ENCODE measurements at places on chromosomes 7 and 10.

DNA sequence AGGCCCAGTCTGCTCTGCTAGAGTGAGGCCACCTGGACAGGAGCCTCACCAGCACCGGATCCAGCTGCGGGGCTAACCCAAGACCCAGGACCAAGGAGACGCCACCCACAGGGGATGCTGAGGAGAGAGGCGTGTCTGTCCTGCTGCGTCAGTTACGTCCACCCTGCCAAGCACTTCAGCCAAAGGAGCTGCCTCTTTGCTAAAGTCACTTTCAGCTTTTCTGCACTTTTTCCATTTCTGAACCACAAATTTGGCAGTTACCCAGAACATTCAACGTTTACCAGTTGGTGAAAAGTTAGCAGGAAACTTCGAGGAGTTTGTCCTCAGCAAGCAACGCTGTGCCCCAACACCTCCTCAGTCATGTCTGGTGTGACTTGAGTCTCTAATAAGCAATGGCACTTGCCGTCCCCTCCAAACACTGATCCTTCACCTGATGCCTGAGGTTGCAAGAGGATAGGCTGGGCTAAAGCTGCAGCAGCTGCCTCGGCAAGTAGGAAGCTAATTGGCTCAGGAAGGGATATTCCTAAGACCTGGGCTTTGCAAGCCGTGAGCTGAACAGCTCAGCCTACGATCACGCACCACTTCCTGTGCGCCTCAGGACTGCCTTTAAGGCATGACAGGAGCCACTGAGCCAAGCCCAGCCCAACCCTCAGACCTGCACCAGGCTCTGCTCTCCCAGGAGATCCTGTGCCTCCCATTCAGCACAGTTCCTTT lies 40.1 kb downstream of the KCNH2 start:
- peak; percentile 35 for DNase-seq

DNA sequence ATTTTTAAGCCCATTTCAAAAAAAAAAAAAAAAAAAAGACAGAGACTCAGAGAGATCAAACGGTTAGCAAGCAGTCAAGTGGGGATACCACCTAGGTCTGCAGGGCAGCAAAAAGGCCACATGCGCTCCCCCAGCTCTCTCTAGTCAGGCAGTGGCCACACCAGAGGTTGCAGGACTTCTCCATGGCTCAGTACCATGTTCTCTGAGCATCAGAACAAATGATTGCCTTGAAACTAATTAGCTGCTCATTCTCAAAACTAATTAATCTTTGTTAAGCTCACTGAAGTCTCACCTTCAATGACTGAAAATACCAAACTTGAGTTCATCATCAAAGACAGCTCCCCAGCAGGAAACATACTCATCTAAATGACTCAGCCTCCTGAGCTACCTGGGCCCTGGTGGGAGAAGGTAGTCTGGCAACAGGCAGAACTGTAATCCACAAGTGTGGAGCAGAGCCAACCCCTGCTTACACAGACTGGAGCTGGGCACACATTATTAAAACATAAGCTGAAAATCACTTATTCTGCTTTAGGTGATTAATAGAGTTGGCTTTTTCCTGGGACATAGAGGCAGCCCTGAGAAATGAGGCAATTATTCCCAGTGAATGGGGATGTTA lies 319.6 kb downstream of the GRID1 start:
- DNase-seq: no peak

DNA sequence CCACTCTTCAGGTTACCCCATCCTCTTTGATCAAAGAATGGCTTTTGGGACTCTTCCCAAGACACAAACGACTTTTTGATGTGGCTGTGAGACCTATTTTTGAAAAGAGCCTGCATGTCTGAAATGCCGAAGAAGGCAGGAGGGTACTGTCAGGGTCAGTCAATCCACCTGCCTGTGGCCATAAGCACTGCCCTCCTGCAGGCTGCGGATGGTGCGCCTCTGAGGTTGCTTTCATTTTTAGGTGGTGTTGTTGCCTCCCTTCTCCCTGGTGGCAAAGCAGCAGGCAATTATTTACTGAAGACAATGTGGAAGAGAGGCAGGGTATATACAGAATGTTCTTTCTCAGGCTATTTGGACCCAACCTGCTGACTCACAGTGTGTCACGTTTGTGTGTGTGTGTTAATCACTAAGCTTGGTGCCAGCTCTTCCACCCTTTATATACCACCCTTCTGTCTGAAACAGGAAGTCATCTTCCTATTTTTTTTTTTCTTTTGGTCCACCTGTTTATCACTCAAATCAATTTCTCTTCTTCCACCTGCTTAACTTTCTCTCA lies 1421.2 kb upstream of the CELF2 start:
- DNase-seq: no peak

DNA sequence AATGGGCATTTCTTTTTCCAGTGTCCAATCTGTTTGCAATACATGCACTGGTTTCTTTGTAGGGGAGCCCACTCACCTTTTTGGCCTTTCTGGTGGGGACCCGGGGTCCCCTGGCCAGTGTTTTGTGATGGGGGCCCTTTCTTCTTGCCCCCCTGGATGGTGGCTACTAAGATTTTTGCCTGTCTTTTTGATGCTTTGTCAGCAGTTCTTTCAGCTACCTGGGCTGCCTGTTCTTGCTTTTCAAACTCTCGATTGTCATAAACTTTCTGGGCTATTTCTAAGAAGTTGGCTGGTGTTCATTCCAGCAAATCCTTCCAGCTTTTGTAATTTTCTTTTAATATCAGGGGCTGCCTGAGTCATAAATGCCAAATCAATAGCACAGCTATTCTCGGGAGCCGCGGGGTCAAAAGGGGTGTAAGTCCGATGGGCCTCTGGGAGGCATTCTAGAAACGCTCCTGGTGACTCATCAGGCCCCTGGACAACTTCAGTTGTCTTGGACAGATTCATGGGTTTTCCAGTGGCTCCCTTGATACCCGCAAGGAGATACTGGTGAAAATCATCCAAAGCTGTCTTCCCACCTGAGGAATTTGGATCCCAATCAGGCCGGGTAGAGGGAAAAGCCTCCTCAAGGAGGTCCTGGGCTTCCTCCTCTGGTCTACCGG lies 79.0 kb downstream of the PRR15 start:
- no peak for DNase-seq

DNA sequence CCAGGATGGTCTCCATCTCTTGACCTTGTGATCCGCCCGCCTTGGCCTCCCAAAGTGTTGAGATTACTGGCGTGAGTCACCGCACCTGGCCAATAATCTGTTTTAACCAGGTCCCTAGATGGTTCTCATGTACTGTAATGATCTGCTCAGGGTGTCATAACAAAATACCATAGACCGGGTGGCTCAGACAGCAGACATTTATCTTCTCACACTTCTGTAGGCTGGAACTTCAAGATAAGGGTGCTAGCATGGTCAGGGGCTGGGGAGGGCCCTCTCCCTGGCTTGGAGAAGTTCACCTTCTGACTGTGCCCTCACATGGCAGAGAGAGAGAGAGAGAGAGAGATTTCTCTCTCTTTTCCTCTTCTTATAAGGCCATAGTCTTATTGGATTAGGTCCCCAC lies 279.4 kb upstream of the LYZL1 start:
- no peak for DNase-seq

- DNase-seq: no peak
Observed at GRCh38 chr7:105878746-105879605, 2.6 kb upstream of the ATXN7L1 start.

DNA sequence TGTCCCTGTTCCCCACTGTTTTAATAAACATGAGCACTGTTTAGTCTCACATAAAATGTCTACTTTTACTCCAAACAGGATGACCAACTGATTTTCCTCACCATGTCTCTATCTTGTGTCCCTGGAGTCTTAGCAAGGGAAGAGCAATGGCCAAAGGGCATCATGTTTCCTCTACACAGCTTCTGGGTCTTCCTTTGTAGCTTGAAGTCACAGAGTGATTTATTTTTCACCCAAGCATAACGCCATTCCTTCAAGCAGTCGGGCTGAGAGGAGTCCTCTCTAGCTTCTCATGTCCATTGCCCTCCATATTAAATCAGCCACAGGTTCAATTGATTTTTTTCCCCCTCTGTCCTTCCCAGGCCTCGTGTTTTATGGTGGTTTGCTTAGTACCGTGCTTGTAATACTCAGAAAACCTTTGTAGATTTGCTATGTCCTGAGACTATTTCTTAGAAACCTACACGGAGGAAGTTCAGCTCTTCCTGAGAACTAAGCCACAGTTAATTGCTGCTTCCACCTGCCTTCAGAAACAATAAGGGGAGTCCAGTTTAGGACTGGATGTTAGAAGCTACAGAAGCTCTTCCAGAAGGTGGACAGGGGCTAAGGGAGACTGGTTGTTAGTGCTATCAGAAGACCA lies 178.8 kb downstream of the CREB5 start:
- no peak for DNase-seq

DNA sequence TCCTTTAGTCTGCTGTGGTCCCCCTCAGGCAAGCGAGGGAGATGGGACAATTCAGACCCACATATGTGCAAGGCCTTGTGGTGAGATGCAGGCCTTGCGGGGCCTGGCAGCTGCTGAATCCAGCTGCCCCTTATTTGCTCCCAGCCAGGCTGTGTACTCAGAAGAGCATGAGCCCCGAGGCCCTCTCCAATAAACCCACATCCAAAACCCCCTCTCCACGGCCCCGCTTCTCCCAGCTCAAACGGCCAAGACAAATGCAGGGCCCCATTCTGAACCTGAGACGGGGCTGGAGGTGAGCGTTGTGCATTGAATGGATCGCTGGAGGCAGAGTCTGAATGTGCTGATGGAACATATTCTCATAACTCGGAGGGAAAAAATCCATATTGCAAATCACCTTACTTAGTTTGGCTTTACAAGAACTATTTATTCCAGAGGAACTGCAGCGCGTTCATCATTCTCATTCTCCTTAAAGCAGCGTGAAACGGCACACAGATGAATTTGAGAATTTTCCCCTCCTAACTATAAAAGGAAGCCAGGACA lies 169.2 kb upstream of the LYZL2 start:
- no peak for DNase-seq

DNA sequence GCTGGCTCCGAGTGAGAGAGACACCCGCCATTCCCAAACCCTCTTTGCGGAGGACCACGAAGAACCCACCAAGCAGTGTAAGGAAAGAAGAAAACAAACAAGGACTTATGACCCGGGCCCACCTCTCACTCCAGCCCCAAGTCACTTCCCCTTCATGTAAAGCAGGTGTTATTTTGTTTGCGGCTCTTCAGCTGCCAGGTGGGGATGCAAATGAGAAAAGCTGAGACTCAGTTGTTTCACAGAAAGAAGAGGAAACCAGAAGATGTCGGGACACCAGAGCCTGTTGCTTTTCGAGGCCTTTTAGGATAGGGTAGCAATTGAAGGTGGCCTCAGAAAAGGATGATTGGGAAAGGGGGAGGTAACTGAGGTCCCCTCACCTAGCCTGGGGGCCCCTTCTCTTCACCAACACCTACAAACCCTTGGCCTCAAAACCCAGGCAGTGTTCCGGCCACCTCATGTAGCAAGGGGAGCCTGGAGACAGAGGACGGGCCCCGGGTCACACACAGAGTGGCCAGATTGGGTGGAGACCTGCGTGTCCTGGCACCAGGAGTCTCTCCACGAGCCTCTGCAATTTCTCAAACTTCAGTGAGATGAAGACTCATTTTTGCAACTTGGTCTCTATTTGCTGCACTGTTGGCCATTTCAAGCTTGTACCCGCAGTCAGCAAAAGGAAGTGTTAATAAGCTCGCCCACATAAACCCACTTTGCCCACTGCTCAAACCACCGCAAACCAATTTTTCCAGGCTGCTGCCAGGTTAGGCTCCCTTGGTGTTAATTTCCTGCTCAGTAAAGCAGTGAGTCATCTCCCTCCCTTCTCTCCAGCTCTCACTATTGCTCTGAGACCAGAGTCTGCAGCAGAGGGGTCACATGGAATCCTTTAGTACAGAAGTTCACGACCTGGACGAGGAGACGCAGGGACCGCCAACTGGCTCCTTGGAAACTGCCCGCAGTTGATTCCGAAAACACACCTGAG lies 45.5 kb downstream of the AOC1 start:
- DNase-seq: peak; percentile 48

GRCh38 chr10:62627983-62628382 lies 176.5 kb upstream of the ADO start:
- DNase-seq: no peak

DNA sequence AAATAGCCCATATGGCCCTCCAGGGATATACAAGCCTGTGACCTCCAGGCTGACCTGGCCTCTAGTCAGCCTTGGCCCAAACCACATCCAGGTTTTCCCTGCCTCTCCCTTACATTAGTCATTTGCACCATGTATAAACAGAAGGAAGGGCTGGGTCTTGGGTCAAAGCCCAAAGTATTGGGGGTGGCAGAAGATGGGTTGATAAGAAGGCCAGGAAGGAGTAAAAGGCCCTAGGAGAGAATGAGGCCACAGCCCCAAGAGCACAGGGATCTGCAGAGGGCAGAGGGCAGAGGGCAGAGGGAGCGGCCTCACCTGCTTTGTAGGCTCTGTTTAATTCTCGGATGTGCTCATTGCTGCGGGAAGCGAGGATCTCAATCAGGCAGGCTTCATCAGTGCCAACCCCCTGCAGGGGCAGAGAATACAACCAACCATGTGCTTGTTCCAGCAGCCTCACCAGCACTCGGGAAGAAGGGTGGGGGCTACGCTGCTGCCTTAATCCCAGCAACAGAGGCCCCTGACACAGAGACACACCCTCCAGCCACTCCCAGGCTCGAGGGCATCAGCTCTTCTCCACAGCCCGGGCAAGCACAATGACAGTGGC lies 31.3 kb downstream of the PLAC9 start:
- no peak for DNase-seq

DNA sequence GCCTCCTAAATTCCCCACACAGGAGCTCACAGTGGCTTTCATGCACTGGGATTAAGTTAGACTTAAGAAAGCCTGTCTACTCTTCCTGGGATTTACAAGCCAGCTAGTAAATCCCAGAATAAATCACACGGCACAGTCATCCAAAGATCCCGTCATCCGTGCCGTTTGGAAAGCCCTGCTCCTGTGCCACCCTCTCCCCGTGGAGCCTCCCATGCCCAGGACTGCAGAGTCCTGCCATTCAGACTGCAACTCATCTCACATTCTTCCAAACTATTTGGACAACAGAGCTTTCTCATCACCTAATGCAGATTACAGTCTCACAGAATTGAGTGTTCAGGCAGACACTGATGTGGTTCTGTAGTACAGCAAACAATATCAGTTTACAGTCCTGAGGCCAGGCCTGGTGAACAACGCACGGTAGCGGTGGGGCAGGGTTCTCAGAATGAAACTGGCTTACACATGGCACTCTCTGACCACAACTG lies 166.5 kb downstream of the EGFR start:
- DNase-seq: no peak

DNA sequence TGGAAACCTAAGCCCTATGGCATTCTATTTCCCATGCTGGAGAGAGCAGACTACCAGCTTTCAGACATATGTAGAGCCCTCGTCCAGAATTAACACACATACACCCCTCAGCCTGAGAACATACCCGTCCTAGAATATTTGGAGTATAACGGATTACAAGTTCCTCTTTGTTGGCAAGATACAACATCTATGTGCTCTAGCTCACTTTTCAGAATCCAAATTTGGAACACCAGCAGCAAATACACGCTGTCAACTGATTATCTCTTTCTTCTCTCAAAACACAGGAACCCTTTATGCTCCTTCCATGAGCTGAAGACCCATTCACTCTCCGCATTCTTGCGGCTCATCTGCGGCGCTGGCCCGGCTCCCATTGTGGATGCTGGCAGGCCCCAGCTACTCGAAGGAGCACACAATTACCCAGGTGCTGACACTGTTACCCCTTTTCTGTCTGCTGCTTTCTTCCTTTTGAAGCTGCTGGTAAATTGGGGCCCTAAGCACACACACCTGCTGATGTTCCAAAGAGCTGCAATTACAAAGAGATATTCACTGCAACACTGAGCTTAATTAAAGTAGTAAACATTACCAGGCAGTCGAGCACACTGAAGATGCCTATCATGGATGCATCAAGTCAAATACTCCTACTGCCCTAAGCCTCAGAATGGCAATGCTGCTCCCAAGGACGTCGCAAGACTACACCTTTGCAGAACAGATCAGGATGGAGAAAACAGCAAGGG lies 70.0 kb downstream of the VOPP1 start:
- DNase-seq: no peak
